ENCODE measurements at places on chromosomes 13 and 19.

- no peak for DNase-seq
These were observed 12.2 kb downstream of the FPR3 start for GRCh38 chr19:51807111-51807701.

DNA sequence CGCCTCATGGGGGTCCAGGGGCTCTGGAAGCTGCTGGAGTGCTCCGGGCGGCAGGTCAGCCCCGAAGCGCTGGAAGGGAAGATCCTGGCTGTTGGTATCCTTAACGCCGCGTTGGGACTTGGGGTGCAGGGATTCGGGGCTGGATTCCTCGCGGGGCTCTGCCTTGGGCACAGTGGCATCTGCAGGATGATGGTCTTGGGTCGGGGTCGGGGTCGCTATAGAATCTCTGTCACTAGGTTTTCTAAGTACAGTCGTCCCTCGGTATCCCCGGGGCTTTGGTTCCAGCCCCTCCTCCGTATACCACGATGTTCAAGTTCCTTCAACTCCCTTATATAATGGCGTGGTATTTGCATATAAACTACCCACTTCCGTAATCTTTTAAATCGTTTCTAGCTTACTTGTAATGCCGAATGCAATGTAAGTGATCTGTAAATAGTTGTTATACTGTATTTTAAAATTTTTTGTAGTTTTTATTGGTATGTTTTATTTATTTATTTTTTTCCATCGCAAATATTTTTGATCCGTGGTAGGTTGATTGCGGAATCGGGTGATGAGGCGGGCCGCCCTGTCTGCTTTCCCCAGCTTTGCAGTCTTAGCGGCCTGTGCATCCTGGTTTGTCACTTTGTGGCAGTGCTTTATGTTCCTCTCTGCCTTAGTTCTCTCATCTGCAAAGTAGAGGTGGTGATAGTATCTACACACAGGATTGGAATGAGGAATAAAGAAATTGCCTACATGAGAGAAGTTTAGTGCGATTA, 606 bp downstream of the ERCC5 start:
- DNase-seq, result peak; percentile 30

GRCh38 chr19:42473686-42474085, 30.9 kb upstream of the CXCL17 start:
- no peak for DNase-seq

DNA sequence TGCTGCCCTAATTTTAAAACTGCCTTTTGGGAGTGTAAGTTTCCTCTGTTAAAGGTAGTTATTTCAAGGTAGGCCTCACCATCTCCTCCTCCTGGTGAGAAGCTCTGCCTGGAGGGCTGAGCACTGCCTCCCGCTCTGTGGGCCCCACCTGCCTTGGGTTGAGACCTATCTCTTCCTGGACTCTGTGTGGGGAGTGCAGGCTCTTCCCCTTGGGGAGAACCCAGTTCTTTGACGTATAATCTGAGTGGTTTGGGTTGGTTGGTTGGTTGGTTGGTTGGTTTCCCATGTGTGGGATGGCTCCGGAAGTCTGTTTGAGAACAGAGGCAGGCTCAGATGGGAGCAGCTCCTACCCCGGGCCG, 39.1 kb downstream of the ACTN4 start:
- DNase-seq, result no peak

DNA sequence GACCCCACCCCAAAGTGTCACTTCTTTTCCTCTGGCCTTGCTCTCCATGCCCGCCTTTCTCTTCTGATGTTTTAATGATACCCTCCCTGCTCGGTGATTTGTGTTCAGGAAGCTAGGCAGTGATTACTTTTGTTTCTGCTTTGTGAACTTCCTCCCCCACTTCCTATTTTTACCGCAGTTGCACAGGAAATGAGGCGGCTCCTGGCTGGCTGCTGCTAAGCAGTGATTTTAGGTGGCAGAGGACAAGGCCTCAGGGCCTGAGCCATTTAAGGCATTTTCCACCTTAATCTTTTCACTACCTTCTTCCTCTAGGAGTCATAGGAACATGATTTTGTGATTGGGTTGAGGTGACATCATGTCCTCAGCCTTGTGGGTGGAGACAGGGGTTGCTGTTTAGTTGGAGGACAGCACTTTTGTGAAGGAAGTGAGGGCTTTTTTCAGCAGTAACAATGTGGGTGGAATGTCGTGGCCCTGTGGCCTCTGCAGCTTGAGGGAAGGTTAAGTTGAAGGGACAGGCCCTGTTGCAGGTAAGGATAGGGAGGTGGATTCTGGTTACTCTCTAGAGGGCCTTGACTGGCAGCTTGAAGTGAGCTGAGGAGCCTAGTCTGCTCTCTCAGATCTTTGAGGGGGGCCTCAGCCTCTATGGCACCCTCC, 15.7 kb downstream of the GARRE1 start:
- DNase-seq, result peak; percentile 52

DNA sequence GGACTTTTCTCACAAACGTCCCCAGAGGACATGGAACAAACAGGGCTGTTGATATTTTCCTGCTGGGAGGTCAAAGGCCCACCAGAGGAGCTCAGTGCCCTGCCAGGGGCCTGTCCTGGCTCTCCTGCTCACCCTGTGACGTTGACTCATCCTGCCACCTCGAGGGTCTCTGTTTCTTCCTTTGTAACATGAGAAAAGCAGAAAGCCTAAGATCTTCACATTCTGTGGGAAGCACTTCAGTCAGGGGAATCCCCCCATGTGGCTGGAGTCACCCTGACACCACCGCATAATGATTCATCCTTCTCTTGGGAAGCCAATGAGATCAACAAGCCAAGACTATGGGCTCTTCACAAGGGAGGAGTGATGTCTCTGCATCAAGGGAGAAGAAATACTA, 147.9 kb downstream of the KATNAL1 start:
- no peak for DNase-seq

GRCh38 chr13:81602241-81602640, 1261.3 kb upstream of the SPRY2 start:
- no peak for DNase-seq

GRCh38 chr13:51764184-51765141, 39.5 kb downstream of the DHRS12 start:
- DNase-seq, result peak; percentile 77

- no peak for DNase-seq
These were observed 207.6 kb downstream of the DACH1 start for GRCh38 chr13:71659404-71659803.
